ENCODE measurements at places on chromosomes 16 and 17.

- no peak for DNase-seq
These were observed 46.5 kb upstream of the GINS3 start for GRCh38 chr16:58345574-58346354.

GRCh38 chr16:89202422-89203215, 2.3 kb upstream of the SLC22A31 start:
- no peak for DNase-seq

DNA sequence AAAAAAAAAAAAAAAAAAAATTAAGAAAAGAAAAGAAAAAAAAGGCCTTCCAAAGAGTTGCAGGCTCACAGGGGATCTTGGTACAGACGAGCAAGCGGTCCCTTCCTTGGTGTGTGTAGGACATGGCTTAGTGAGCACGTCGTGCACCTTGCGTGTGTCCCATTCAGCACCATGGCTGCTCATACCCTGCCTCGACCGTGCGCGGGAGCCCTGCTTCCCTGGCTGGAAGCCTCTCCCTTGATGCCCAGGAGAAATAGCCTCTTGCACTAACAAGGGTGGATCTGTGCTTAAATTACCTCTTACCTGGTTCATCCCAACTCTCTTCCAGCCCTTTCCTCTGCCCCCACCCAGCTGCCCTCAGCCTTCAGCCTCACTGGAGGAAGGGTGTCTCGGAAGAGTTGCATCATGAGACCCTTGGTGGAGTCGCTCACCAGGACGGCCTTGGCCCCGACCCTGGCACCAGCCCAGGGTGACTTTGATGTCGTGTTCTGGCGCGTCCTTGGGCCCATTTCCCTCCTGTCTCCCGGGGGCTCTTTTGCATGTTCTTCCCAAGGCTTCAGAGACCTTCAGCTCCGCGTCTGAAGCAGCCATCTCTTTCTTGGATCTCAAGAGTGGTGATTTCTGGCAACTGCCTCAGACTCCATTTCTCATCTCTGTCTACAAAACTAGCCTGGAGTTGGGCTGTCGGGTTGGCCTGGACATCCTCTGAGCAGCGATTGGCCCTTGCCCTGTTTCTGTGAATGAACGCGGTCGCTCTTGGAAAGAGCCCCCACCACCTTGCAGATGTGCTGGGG, 127.2 kb downstream of the CMIP start:
- DNase-seq, result no peak

DNA sequence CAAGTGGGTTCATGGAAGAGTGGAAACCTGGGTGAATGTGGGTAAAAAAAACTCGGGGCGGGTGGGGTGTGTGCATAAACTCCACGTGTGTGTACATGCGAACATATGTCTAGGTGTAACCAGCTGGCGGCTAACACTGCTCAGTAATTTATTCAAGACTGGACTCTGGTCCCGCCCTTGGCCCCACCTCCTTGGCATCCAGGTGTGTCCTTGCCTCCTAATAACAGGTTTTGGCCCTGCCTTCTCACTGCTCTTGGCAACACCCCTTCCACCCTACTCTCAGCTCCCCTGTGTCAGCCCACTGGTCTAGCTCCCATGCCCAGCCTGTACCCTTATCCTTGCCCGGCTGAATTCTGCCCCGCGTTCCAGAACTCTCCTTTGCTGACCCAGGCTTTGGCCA, 8.3 kb downstream of the FLII start:
- no peak for DNase-seq

DNA sequence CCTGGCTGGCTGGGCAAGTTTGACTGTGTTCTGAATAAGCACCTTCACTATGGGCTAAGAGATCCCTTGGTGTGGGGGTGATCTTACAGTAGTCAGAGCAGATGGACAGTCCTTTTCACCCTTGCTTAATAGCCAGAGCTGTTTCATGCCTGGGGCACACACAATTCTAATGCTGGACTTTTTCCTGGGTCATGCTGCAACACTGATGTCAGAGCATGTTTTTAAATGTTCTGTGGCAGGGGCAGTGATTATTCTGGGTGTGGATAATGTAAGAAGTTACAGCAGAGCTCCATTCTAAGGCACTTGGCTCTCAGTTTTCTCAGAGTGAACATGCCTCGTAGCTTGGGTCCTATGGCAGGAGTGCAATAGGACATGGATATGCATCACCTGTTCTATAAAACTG, 4.0 kb upstream of the CD68 start:
- no peak for DNase-seq

DNA sequence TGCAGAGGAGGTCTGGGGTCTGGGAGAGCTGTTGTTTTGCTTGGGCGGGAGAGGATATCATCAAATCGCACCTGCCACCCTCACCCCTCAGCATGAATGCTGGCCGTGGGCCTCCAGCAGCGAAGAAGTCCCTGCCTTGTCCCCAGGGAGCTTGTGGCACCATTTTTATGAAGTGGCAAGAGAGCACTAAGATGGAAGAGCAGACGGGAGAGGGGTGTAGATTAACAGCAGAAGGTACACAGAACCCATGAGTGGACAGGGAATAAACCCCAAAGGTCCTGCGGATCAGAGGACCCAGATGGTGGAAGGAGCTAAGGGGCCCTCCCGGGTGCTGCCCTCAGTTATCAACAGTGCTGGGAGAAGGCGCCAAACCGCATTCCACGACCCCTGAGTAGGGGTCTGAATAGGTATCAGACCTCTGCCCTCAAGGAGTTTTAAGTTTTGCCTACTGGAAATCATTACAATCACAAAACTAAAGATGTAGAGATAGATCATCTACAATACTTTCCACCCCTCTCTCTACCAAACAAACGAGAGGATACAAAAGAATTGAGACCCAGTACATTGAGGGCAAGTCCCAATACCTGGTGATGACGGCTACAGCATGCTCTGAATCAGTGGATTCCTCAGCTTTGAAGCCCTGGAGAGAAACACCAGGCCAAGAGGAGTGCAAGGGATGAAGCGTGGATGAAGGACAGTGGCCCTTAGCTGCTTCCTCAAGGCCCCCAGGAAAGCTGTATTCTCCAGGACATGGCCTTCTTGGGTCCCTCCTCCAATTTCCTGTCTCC, 60.2 kb downstream of the CCDC182 start:
- DNase-seq, result no peak

DNA sequence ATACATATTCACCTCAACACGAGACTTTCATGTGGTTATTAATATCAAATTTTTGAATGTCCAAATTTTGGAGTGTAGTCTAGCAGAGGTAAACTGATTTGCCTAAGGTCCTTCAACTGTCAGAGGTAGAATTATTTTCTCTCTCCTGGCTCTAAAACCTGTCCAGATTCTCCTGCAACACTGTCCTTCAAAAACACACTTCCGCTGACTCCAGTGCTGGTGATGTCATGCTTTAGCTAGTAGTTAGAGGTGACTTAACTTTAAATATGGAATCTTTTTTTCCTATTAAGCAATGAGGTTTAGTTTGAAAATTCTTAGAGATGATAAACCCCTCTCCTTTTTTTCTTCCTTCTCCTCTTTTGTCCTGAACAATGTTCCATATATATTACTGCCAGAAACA, 10.8 kb upstream of the CBLN1 start:
- no peak for DNase-seq

DNA sequence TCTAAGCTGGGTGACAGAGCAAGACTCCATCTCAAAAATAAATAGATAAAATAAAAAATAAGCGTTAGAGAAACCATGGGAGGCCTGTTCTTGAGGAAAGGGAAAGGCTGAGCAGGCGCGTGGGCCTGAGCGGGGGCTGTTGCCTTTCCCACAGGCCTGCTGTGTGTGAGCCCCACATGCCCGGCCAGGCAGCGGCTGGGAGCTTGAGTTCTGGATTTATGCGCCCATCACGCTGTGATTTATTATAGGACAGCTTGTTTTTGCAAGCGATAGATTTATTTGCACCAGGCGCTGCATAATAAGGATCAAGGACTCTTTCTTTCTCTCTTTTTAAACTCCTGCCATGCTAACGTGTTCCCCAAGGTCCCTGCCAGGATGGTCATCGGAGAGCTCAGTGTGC, 14.8 kb upstream of the WFDC1 start:
- no peak for DNase-seq

DNA sequence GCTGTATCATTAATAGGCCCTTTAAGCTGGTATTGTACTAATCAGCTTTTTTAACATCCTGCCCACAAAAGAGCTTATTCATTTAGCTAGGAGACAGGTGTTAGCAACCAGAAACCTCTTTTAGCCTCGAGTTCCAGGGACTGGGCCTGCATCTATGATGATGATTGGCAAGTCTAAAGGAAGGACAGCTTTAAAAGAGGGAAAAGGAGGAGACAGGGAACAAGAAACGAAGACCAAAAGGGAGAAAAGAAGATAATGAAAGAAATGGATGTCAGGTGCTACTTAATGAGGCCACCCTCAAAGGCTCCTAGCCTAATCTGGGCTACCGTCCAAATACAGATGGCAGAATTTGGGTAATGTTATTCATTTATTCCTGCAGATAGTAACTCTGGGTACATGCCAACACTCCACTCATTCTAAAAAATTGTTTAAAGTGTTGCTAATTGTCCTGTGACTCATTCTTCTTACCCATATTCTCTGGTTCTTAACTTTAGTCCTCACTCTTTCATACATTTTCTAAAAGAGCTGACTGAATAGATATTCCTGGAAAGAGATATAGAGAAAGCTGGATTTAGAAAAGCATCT, 18.7 kb upstream of the RFFL start:
- DNase-seq, result no peak

DNA sequence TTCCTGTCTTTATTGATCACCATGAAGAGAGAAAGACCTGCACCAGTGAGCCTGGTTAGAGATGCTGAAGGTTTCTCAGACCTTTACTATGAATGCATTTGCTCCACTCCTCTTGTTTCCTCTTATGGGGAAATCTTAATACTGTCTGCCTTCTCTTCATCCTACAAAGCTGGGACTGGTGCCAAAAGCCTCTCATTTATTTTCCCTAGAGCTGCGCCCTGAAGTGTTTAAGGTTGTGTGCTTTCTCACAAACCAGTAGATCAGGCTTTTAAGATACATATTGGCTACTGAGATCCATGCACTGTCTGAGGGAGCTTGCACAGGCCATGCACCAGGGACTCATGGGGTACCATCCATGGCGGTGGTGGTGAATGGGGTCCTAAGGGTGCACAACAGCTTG, 286.1 kb upstream of the PMFBP1 start:
- DNase-seq, result no peak

GRCh38 chr17:76240461-76241203, at the start of gene RNF157:
Gene RNF157 (minus strand): TSS chr17:76240493. CDS start chr17:76240240, 253 bp downstream.
- DNase-seq, result peak; percentile 75

DNA sequence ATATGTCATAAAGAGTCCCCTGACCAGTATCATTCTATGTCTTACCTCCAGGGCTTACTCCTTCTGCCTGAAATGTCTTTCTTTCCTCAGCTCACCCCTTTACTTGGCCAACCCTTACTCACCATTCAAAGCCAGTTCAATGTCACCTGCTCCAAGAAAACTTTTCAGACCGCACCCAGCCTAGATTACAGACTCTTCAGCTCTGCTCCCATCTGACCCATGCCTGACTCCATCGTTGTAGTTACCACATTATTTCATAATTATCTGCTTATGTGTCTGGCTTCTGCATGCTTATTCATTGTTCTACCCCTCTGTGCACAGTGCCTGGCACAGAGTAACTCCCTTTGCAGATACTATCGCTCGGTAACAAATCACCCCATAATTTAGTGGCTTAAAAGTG, 62.5 kb upstream of the TOB1 start:
- no peak for DNase-seq

DNA sequence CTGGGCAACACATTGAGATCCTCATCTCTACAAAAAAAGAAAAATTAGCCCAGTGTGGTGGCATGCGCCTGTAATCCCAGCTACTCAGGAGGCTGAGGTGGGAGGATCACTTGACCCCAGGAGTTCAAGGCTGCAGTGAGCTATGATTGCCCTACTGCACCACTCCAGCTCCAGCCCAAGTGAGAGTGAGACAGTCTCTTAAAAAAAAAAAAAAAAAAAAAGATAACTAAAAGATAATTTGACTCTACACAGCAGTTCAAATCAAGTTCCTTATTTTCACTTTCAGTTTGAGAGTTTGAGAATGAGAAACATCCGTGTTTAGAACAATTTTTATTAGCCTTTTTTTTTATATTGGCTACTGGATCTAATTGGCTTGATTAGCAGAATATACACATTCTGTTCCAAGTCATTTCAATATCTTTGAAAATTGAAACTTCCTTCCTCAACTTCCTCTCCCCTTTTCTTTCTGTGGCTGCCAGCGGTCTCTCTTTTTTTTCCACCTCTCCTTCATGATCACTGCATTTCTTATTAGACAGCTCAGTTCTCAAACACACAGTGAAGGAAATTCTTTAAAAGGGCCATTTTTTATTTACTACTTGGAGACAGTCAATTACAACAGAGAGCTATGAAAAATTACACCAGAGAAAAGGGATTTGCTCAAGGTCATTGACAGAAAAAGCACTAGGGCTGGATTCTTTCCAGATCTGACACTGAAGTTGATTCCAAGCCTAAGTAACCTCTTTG, 4.5 kb upstream of the ACSF2 start:
- no peak for DNase-seq

- DNase-seq, result no peak
These were observed 39.6 kb downstream of the TK2 start for GRCh38 chr16:66510298-66510697.

GRCh38 chr16:89343501-89344457, 126.3 kb downstream of the ZNF778 start:
- no peak for DNase-seq

GRCh38 chr16:82655072-82655714, 28.4 kb downstream of the CDH13 start:
- DNase-seq, result peak; percentile 53

DNA sequence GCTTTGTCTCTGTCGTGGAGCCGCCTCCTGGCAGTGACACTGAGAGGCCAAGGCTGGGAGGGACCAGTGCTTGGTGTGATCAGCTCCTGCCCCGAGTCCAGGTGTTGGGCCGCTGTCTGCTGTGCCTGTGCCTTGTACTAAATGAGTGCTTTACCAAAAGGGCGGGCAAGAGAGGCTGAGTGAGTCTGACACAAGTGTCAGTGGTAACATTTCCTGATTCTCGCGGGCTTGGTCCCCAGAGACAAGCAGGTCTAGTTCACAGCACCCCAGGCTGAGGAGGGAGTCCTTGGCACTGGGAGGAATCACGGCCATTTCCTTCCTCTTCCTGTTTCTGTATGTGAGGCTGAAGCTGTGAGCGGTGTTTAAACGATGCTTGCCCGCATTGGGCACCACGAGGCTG, 30.2 kb downstream of the PLD6 start:
- no peak for DNase-seq

GRCh38 chr17:73588891-73589290, 55.4 kb downstream of the SDK2 start:
- no peak for DNase-seq

DNA sequence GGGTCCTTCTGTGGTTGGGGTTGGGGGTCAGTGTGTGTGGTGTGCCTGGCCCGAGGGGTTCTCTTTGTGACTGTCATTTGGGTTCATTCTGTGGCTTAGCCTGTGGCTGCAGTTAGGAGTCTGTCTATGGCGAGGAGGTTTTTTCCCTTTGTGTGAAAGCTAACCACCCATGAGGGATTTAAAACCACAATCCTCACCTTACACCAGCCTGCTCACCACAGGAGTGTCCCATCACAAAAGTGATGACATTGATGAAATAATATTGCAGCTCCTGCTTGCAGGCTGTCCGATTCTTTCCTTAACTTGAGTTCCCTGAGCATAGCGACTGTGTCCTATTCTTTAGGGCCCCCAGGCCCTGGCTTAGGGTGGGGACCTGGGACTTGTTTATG, 113.6 kb downstream of the RAP1GAP2 start:
- DNase-seq, result no peak

GRCh38 chr17:17783116-17783824, 53.5 kb downstream of the SREBF1 start:
- DNase-seq, result peak; percentile 70

Measured in activated T-cell treated with anti-CD3 and anti-CD28 coated beads, Interleukin-2, amount 50 U/mL, for 1 hour (primary cell).